ENCODE measurements at places on chromosomes 1 and 21.

DNA sequence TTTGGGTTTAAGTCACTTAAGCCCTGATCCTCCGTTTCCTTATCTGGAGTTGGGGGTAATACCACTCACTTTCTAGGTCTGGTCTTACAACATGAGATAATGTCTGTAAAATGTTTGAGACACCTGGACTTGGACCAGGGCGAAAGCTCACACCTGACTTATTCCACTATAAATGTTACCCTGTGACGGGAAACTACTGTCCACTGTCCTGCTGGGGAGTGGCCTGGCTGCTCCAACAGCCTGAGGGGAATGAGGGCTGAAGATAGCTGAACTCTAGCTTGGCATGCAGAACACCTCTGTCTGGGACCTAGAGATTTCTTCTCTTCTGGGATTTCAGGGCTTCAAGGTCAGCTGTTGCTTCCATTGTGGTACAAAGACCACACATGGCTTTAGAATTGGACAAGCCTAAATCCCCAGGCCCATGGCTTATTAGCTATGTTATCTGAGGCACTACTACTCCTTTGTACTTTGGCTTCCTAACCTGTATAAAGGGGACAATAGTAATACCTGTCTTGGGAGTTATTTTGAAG lies 9.5 kb upstream of the A3GALT2 start:
- DNase-seq: no peak

DNA sequence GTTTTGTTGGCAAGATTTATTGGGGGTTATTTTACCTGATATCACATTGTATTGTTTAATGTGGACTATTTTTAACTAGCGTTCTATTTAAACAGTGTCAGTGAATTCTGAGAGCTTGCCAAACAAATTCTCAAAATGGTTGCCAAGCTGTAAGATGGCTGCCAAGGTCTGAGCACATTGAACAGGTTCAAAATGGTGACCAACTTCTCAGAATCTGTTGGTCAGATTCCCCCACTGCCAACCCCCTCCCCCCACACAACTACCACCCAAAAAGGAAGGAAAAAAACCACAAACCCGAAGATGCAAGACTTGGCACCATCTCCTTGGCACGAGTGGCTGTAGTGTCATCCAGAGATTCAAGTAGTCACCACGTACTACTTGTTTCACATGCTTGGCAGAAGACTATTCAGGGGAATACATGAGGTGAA lies 159.1 kb downstream of the NFIA start:
- DNase-seq: no peak

DNA sequence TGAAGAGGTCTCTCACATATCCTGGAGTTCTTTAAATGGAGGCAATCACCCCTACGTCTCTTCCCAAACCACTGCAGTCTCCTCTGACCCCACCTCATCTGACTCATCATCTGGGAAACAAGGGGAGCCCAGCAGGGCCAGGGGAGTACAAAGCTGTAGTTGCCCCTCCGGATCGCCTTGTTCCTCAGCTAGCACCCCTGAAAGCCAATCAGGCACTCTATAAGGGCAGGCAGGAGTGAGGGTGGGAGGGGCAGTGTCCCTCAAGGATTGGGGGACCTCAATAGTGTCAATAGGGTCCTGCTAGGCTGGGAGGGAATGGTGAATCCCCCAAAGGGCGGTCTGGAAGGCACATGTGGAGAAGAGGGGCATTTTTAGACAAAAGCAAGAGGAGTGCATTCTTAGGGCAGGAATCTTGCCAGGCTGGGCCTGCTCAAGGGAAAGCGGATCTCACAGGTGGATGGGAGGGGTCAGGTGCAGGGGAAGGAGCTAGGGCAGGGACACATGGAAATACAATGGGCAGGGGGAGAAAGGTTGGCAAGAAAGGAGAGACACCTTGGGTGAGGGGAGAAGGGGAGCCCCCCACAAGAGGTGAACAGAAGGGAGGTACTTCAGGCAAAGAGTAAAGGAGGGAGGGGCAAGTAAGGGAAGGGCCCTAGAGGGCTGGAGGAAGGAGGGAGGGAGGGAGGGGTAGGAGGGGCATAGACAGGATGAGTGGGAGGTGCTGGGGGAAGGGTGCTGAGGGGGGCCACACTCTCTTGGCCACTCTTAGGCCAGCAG lies 5.8 kb downstream of the SHISA4 start:
- no peak for DNase-seq

- peak; percentile 92 for DNase-seq
Observed at GRCh38 chr1:32939655-32940371, 24.8 kb downstream of the RNF19B start.

DNA sequence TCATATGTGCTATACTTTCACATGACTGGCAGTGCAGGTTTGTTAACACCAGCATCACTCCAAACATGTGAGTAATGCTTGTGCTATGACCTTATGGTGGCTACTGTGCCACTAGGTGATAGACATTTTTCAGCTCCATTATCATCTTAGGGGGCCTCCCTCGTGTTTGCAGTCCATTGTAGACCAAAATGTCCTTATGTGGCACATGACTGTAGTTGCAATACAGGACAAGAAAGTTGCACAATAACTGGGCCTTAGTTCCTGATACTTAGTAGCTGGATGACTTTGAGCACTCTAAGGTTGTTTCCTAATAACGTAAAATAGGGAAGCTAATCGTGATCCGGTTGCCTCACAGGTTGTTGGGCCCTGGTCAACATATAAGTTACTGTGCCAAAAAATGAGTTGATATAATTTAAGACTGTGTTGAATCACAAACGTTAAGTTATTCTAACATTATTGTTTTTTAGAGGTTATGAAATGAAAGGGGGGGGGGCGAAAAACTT lies 511 bp upstream of the SNX27 start:
- peak; percentile 100 for DNase-seq

DNA sequence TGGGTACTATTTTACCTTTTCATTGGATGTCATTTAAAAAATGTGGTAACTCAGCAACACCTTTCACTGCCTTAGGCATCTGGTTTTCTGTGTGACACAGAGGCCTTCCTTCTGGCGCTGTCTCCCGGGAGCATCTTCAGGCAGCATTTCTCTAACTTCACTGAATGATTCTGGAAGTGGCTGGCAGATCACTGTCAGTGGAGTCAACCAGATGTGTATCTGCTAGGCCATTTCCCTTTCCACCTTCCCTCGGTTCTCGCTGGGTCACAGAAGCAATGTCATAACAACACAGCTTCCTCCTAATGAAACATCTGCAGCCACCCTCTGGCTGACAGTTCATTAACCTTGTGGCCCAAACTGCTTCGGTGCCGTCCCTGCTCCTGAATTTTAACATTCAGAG lies 137.8 kb downstream of the KIF26B start:
- no peak for DNase-seq

DNA sequence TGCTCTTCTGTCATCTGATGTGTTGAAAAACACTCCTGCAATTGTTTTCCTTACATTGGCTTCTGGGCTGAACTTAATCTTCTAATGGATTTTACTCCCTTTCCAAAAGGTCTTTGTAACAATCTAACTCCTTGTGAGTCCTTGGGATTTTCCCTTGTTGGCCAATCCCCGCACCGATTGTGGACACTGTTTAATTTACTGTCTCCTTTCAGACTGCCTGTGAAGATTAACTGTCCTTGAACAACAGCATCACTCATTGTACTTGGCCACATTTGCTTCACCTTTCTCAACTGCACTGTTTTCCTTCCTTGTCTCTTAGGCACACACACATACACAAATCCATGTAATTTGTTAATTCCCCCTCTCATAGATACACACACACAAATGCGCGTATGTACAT lies 120.4 kb downstream of the SPATA46 start:
- DNase-seq: no peak

- DNase-seq: no peak
Observed at GRCh38 chr1:42420911-42421585, 34.8 kb downstream of the ZMYND12 start.

- DNase-seq: peak; percentile 83
Observed at GRCh38 chr1:181062836-181063428, 25.6 kb upstream of the IER5 start.

GRCh38 chr1:160539990-160540858 lies 17.2 kb upstream of the SLAMF6 start:
- DNase-seq: peak; percentile 63

GRCh38 chr1:5610432-5610831 lies 381.8 kb downstream of the NPHP4 start:
- DNase-seq: no peak

DNA sequence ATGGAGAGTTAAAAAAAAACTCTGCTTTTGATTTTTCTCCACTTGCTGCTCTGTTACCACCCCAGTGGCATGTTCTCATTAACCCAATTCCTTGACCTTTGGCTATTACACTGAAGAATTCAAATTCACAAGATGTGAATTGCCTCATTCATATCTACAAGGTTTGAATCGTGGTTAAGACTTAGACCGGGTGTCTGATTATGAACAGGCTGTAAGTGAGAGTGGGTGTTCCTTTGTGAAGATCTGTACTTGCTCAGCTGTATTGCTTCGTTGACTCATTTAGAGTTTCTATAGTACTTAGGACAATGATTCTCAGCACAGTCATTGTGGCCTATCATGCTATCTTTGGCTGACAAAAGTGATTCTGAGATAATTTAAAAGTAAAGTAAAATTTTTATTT lies 36.4 kb downstream of the DNM3 start:
- DNase-seq: no peak

GRCh38 chr1:56216218-56216617 lies 363.1 kb downstream of the PLPP3 start:
- DNase-seq: peak; percentile 94

GRCh38 chr21:29416268-29416667 lies 117.5 kb downstream of the BACH1 start:
- no peak for DNase-seq

GRCh38 chr1:19384772-19385187 lies 72.7 kb downstream of the SLC66A1 start:
- DNase-seq: no peak

DNA sequence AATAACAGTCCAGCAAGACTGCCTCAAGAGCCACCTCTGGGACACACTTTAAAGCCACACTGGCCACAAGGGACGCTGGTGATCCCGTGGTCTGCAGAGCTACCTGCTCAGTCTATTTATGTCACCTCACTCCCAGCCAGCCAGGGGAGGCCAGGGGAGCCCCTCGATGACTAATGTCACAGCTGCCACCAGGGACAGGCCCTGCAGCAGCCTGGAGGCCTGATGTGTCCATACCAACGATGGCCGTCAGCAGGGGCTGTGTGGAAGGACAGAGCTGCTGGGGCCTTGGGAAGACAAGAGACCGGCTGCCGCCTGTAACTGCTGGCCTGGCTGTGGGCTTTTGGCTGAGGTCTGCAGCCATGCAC lies 71.0 kb downstream of the SIK1 start:
- no peak for DNase-seq

GRCh38 chr1:226185141-226186036 lies 1.2 kb downstream of the ACBD3 start:
- peak; percentile 77 for DNase-seq

Measured in inflammatory macrophage treated with lipopolysaccharide for 4 hours (primary cell).